Fibroblast of skin of right biceps (primary cell): ENCODE measurements at places on chromosomes 6 and 20.

- no peak for DNase-seq
Observed at GRCh38 chr6:26545627-26546026, 7.5 kb downstream of the HMGN4 start.

DNA sequence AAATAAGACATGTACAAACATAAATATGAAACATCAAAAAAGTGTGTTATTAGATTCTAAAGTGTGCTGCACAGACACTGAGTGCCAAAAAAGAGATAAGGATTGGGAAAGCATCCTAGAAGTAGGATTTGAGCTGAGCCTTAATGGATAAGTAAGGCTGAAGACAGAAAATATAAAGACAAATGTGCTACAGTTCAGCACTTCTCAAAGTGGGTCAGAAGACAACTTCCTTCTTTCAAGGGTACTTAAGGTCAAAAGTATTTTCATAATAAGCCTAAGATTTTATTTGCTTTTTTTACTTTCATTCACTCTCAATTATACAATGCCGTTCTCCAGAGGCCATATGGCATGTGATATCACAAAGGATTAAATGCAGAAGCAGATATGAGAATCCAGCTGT, 16.8 kb downstream of the USP45 start:
- no peak for DNase-seq

DNA sequence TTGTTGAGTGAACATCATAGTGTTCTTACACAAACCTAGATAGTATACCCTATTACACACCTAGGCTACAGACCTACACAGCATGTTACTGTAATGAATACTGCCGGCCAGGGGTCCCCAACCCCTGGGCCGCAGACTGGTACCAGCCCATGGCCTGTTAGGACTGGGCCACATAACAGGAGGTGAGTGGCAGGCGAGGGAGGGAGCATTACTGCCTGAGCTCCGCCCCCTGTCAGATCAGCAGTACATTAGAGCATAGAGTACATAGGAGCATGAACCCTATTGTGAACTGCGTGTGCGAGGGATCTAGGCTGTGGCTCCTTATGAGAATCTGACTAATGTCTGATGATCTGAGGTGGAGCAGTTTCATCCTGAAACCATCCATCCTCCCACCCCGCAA, 126.3 kb downstream of the PRND start:
- DNase-seq: no peak

DNA sequence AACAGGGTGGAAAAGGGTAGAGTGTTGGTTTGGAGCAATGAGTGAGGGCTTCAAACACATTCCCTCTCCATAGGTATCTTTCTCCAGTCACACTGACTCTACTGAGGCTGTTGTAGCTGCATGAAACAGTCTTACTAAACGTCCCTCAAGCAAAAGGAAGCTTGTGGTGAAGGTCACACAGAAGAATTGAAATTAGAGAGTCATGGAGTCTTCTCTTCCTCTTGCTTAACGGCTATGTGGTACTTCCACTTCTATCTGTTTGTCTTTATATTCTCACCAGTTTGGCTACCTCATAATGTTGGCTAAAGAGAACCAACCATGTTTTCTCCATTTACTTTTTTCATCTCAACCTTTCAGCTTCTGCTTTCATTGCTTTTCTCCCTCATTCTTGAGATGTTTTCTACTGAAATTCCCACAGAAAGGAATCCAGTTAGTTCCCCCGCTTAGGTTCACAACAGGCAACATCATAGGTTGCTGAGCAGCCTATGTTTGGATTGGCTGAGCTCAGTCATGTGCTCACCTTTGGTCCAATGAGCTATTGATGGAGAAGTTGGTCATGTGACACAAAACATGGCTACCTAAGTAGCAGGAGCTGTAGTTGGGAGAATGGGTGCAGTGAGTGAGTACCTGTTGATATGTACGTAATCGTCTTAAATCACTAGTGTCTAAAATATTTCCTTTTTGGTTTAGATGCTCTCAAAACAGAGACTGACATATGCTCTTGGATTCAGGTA, 99.8 kb downstream of the SNAP25 start:
- no peak for DNase-seq

DNA sequence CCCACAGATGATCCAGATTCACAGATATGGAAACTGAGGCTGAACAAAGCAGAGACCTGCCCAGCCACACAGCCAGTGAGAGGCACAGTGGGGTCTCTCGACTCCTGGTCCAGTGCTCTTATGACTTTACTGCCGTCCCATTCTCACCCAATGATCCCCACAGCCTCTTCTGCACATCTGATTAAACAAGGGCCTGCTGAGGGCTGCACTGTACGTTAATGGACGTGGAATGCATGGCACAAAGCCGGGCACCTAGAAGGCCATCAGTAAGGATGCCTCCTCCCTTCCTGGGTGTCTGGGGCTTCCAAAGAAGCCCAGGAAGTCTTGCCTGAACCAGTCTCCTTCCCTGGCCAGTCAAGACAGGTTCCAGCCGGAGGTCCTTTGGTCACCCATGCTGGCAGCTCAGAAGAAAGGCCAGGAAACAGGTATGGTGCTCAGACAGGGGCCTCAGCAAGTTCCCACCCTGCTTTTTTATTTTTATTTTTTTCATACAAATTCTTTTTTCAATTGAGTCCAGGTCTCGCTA, 3.8 kb downstream of the TFEB start:
- no peak for DNase-seq

- DNase-seq: peak; percentile 14
Observed at GRCh38 chr6:162581988-162582780, 145.4 kb downstream of the PRKN start.

DNA sequence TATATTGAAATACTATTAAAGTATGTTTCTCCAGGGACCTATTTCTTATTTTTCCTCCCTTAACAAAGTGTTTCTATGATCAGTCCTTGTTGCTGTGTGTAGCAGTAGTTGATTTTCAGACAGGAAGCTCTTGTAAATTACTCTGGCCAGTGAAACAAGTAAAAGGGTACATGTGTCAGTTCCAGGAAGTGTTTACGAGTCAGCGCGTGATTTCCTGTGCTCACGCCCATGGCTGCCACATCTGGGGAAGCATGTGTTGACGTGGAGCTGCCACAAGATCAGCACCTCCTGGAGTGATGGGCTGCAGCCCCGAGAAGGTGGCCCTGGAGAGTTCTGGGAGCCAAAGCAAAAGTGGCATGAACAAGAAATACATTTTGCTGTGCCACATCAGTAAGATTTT, 38.6 kb upstream of the GGTLC1 start:
- peak; percentile 15 for DNase-seq

DNA sequence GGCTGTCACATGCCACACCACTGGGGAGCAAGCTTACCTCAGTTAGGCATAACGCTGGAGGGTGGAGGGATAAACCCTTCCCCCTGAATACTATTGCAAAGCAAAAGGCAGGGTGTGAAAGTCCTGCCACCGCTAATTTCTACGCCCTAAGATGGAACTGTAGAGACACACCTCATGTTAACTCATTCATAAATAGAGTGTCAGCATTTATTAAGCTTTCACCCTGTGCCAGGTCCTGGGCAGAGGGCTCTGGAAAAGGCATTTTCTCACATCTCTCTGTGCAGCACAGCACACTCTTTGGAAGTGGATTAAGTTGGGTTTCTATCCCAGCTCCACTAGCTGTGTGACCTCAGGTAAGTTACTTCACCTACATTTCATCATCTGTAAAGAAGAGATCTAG, 21.8 kb downstream of the TMEM14B start:
- DNase-seq: no peak

GRCh38 chr6:46219661-46220060, 48.9 kb upstream of the ENPP5 start:
- DNase-seq: no peak

- no peak for DNase-seq
Observed at GRCh38 chr6:15332446-15332845, 86.6 kb downstream of the JARID2 start.

DNA sequence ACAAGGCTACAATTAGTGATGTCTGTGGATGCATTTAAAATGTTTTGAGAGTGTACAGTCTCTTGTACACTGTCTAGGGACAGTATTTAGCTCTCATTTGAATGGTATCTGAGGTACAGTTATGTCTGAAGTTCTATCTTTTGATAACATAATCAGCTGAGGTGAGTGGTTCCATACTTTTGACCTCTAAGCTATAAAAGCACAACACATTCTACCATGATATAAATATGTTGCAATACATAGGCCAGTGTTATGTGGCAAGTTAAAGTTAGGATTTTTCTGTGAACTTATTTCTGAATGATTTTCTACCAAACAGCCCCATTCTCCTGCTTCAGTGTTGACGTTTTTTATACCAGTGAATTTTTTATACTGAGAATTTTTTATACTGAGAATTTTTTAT, 77.6 kb downstream of the AKAP7 start:
- no peak for DNase-seq

DNA sequence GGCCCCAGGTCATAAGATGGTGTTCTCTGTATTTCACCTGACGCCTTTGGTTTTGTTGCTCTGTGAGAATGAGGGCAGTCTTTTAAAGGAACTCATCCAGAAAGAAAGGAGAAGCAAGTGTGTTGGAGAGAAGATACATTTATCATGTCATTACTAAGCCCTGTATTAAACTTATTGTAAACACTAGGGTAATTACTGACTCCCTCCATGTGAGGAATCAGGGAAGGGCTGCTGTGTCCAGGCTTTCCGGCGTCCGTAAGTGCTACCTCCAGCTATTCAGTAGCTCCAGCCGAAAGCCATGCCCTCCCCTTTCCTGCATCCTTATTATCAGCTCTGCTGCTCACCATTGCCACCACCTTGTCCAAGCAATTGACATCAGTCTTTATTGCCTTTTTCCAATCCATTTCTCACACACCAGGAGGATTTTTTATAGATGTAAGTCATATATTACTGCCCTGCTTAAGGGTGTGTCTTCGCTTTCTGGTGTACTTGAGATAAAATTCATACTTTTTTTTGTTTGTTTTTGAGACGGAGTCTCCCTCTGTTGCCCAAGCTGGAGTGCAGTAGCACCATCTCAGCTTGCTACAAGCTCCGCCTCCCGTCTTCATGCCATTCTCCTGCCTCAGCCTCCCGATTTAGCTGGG, 94.7 kb downstream of the RPP40 start:
- no peak for DNase-seq

GRCh38 chr6:52284131-52284459, 447 bp downstream of the MCM3 start:
- DNase-seq: peak; percentile 38

DNA sequence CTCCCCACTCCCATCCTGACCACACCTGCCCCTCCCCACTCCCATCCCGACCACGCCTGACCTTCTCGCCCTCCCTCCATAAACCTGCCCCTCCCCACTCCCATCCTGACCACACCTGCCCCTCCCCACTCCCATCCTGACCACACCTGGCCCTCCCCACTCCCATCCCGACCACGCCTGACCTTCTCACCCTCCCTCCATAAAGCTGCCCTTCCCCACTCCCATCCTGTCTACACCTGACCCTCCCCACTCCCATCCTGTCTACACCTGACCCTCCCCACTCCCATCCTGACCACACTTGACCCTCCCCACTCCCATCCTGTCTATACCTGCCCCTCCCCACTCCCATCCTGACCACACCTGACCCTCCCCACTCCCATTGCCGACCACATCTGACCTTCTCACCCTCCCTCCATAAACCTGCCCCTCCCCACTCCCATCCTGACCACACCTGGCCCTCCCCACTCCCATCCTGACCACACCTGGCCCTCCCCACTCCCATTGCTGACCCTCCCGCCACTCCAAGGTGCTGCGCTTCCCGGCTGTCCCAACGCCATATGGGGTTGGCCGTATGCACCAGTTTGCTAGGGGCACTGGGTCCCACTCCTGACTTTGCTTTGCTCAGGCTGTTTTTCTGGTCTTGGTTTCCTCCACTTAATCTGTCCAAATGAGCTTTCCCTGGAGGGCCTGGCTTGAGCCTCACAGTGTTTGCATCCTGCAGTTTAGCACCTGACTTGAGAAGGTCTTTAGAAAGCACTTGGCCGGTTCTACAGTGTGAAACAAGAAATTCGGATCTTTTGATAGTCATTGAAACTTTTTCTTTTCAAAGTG, 2.9 kb downstream of the KIF25 start:
- no peak for DNase-seq

DNA sequence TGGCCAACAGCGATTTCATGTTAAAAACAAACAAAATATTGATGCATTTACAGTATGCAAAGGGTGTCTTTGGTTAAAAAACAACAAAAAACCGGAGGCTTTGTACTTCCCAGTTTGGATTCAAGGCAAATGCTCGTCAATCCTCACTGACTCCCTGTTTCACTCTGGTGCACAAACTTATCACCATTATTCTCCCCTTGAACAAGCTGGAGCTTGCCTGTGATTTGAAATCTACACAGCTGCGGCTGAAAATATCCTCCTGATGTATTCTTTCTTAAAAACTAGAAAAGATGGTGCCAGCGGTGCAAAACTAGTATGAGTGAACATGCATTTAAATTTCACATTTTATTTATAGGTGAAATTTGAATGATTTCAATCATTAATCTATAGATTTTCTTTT, 3.3 kb downstream of the PERP start:
- no peak for DNase-seq

DNA sequence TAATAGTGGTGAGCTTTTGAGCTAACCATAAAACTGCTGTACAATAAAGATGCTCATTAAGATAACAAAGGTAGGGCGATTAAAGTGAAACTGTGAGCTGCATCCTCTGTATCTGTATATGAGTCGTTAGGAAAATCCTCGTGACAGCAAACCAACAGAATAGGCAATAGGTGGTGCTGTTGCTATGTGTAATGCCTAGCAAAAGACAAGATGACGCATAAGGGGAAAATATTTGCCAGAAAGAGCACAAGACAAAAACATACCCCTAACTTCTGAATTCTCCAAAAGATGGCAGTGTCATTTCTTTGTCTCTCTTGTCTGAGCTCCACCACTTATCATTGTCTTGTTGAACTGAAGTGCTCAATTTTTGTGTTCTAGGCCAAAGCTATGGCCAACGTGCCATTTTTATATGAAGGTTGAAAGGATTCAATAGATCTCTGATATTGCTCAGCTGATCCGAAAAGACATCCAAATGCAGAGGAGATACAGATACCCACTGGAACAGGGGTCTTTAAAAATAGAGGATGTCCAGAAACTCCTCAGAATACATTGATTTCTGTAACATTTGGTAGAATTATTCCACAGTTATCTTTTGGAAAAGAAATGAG, 56.3 kb upstream of the ANKEF1 start:
- DNase-seq: peak; percentile 88

DNA sequence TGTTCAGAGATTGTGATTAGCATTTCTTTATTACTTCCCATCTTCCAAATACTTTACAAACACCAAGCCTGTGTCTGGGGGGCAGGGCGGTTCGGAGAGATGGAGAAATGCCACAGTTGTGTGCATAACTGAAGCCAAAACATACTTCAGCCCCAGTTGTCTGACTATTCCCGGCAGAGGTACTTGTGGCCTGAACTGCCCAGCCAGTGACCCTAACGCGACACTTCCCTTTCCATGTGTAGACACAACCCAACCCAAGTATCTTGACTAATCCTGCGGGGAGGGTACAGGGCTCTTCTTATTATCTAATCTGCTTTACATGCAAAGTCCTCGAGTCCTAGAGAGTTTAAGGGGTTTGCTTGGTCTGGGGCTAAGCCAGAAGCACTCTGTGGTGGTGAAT, 46.2 kb downstream of the ISM1 start:
- DNase-seq: no peak

DNA sequence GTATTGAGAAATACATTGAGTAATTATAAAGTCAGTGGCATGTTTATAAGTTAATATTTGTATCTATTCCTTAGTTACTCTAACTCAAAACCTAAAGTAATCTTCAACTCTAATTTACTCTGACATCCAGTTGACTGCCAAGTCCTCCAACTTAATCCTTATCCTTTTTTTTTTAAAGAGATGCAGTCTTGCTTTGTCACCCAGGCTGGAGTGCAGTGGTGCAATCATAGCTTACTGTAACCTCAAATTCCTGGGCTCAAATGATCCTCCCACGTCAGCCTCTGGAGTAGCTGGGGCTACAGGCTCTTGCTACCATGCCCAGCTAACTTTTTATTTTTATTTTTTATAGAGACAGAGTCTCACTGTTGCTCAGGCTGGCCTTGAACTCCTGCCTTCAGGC, 24.4 kb downstream of the PTPN1 start:
- peak; percentile 71 for DNase-seq
